ENCODE measurements at places on chromosomes 5 and 9. TPM values are rescaled to one million over a fixed set of nuclear protein-coding genes. Genes with fewer than 3 reads are reported as not detected.

Gene CCL19
- total RNA-seq, result not detected

Gene LCN6
- total RNA-seq, result not detected

Gene KIF12
- total RNA-seq, result not detected

GRCh38 chr9:121284733-121285451 is 16.9 kb downstream of the GSN start:
- no peak for DNase-seq
- H3K36me3 ChIP-seq, result peaks cover 4% of the 10 kb centered on the region
- H3K4me1 ChIP-seq, result peaks cover 84% of the 10 kb centered on the region
- no peak overlapping the region for H3K4me3 ChIP-seq
- no peaks in the 10 kb centered on the region for H3K27me3 ChIP-seq

DNA sequence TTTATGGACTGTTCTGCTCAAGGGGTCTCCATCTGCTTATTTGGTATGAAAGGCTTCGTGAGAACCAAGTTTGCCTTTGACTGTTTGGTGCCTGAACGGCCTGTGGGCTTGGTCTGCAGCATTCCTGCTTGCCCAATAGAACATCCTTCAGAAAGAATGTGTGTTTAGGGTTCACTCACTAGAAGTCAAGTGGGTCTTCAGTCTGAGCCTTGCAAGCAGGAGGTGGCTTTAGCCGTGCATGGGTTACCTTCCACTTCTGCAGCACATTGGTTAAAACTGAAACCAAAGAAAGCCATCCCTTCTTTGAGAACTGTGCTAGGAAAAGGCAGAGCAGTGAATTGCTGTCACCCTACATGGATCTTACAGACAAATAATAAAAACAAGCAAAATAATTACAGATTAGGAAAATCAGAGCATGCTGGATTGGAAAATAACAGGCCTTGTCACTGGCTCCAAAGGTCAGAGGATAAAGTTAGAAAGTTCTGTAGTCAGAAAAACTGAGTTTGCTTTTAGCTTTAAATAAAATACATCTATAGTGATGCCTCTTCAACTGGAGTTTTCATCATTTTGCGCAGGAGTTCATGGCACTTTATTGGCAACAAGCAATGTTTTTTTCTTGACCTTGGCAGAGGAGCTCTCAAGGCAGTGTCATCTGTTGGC is 16.6 kb downstream of the WWC1 start:
- DNase-seq, result no peak
- no peak overlapping the region for H3K27ac ChIP-seq
- H3K36me3 ChIP-seq, result no peaks in the 10 kb centered on the region
- no peaks in the 10 kb centered on the region for H3K27me3 ChIP-seq
- peaks cover 14% of the 10 kb centered on the region for H3K4me1 ChIP-seq
- no peak overlapping the region for H3K4me3 ChIP-seq

GRCh38 chr9:28981129-28981528 is 1407.8 kb upstream of the C9orf72 start:
- H3K27ac ChIP-seq, result no peak overlapping the region
- no peaks in the 10 kb centered on the region for H3K36me3 ChIP-seq
- H3K27me3 ChIP-seq, result no peaks in the 10 kb centered on the region
- H3K4me3 ChIP-seq, result no peak overlapping the region

- H3K4me1 ChIP-seq, result no peaks in the 10 kb centered on the region
- H3K27ac ChIP-seq, result no peak overlapping the region
- no peak overlapping the region for H3K4me3 ChIP-seq
- H3K27me3 ChIP-seq, result no peaks in the 10 kb centered on the region
- no peaks in the 10 kb centered on the region for H3K36me3 ChIP-seq
- DNase-seq, result no peak
Measured at GRCh38 chr5:171226864-171227263, 82.2 kb upstream of the TLX3 start.

DNA sequence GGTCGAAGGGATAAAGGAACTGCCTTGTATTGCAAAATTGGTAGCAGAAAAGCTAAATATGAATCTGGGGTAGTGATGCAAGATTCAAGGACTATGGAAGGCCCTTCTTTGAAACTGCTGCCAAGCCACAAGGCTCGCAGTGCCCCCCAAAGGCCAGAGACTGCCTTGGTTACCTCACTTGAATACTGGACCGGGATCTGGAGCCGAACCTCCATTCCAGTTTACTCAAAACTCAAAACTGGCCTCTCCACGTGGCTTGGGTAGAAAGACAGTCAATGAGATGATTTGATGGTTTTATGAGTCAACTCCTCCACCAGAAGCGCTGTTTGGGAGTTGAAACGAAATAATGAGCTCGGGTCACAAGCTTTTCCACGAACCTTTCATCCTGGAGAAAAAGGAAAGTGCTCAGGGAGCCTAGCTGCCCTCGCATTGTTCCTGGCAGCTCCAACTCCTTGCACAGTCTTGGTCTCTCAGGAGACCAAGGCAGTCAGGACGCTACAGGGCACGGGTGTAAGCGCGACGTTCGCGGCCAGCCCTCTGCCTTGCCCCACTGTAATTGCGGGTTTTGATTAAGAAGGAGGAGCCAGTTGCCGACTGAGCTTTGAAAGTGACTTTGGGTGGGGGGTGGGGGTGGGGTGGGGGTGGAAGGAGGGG is 2.8 kb downstream of the ST8SIA4 start:
- H3K4me1 ChIP-seq, result peaks cover 16% of the 10 kb centered on the region
- H3K4me3 ChIP-seq, result peak overlapping the region; percentile 61
- DNase-seq, result peak; percentile 60
- H3K36me3 ChIP-seq, result no peaks in the 10 kb centered on the region

- H3K4me1 ChIP-seq, result no peaks in the 10 kb centered on the region
- no peak for DNase-seq
- no peak overlapping the region for H3K4me3 ChIP-seq
- H3K27ac ChIP-seq, result no peak overlapping the region
Measured at GRCh38 chr9:26669701-26670670, 222.6 kb downstream of the CAAP1 start.

DNA sequence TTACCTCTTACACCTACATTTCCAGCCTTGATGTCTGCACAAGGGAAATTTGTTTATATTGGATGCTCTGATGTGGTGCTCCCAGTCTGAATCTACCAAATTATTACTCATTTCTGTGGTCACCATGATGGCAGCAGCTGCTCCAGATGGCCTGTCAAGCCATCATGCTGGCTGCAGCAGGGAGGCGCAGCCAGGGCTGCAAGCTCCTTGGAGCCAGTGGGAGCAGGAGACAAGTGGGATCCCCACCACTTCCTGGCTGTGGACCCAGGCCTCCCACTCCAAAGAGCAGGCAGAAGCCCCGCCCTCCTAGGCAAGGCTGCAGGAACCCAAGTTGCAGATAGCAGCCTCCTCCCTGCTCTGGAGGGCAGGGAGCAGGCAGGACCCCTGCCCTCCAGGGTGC is 241.1 kb upstream of the ATP10B start:
- no peaks in the 10 kb centered on the region for H3K27me3 ChIP-seq
- H3K4me3 ChIP-seq, result no peak overlapping the region
- no peaks in the 10 kb centered on the region for H3K4me1 ChIP-seq
- no peaks in the 10 kb centered on the region for H3K36me3 ChIP-seq
